ENCODE measurements at places on chromosomes 3 and 15.
A peak's percentile ranks its signal among the peaks of the same experiment; 100 is the strongest.

- DNase-seq = no peak
Measured at GRCh38 chr3:25281041-25281731, 146.9 kb upstream of the RARB start.

- no peak for DNase-seq
Measured at GRCh38 chr3:159895430-159895829, 93.2 kb upstream of the IL12A start.

GRCh38 chr3:59611649-59612443 is 562.0 kb upstream of the CFAP20DC start:
- no peak for DNase-seq

- no peak for DNase-seq
Measured at GRCh38 chr3:64021922-64022321, 1.4 kb downstream of the PSMD6 start.

GRCh38 chr15:79168922-79169456 is 78.4 kb upstream of the RASGRF1 start:
- no peak for DNase-seq

DNA sequence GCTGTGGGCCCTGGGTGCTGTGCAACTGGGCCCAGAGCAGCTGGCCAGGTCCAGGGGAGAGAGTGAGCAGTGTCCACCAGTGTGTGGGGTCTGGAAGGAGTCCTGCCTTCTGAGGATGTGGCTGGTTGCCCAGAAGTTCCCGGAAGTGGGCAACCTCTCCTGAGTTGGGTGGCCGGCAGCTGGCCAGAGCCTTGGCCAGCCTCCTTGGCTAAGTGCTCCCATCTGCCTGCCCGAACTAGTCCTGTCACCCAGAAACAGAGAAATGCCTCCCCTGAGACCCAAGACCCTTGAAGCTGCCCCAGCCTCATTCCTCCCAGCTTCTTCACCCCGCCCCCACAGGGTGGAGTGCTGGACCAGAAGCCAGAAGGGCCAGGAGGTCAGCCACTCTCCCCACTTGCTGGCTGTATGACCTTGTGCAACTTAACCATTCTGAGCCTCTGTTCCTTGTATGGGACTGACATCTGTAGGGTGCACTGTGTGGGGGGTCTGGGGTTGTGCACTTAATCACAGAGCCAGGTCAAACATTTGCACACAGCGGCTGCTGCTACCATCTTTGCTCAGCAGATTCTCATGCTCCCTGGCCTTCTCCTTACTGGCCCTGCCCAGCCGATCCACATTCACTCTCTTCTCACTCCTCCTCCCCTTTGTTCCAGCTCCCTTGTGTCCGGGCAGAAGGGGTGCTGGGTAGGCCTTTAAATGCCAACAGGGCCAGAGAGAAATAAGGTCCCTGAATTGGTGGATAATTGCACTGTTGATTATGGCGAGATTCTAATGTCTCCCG is 7.5 kb upstream of the ALAS1 start:
- no peak for DNase-seq

DNA sequence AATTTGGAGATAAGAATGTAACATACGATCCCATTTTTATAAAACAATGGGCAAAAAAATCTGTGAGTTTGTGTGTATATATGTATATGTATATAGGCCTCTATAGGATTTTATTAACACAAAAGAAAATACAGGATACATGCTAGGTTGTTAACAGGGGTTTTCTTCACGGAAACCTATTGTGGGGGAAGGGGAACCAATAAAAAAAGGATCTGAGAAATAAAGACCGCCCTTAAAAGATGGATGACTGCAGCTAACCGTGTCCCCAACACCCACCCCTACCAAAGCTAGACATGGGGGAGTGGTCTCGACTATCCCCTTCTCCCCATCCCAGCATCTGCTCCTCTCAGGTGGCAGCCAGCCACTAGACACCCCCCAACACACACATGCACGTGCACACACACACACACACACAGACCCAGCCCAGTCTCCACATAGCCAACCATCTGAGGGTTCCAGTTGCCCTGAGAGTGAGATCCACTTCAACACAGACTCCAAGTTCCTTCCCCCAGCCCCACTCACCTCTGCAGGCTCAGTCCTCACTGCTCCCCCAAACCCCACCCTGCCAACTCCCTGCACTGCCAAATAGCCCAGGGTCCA is 132.9 kb downstream of the TPRA1 start:
- DNase-seq = no peak

GRCh38 chr3:187920913-187921312 is 175.6 kb upstream of the BCL6 start:
- no peak for DNase-seq

DNA sequence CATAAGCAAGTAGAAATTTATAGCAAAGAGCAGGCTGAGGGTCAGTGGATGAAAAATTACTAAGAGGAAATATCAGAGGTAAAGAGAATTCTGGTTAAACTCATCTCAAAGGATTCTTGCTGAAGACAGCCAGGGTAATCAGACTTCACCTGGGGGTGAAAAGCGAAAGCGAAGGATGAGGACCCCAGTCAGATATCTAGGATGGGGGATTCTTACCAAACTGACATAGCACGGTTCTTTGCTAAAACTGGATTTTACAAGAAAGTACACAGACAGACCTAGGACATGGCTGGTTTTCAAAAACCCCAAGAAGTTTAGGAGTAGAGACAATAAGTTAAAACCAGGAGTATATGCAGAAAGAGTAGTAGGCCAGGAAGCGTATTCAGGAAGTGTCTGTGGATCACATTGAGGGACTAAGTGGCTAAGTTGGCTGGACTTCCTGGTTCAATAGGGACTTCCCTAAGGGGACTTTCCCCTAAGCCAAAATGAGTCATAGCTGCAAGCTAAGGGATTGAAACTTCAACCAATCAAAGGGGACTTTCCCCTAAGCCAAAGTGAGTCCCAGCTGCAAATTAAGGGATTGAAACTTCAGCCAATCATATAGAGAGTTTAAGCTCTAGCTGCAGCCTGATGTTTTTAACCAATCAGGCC is 2.4 kb upstream of the CFAP91 start:
- peak; percentile 67 for DNase-seq

DNA sequence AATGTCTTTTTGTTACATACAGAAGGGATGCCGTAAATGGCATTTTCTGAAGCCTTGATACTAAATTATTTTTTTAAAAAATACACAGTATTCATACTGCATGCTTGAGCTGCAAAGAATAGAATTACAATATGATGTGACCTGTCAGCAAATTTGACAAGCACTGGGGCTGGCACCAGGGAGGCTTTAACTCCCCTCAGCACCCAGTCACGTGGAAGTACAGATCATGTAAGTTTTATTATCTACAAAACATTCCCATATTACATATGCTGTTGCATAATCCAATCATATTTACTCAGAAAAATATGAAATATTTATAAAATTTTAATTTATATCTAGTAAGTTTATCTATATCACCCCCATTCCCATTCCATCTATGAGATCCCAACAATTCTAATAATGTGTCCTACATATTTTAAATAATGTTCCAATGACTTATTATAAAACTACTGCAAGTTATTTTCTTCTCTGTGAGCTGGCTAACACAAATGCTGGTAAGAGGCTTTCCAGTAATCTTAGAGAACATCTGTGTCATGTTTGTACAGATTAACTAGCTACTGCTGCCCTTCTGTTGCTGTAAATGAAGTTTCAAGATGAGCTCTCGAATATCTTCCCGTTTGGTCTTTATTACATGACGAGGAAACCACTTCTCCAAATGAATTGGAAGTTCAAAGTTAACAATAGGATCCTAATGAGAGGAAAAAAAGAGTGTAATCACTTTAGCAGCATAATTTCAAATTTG is 5.2 kb upstream of the IMPG2 start:
- DNase-seq = no peak

GRCh38 chr15:69729167-69729748 is 276.6 kb downstream of the RPLP1 start:
- peak; percentile 55 for DNase-seq

- DNase-seq = no peak
Measured at GRCh38 chr3:73236867-73237266, 175.4 kb downstream of the EBLN2 start.

- no peak for DNase-seq
Measured at GRCh38 chr3:22862111-22862510, 341.0 kb upstream of the UBE2E2 start.

- DNase-seq = no peak
Measured at GRCh38 chr15:40245666-40246450, 7.0 kb downstream of the PAK6 start.

GRCh38 chr15:37204692-37205091 is 104.3 kb upstream of the MEIS2 start:
- DNase-seq = no peak

- no peak for DNase-seq
Measured at GRCh38 chr3:189838291-189838690, 207.1 kb downstream of the TP63 start.

DNA sequence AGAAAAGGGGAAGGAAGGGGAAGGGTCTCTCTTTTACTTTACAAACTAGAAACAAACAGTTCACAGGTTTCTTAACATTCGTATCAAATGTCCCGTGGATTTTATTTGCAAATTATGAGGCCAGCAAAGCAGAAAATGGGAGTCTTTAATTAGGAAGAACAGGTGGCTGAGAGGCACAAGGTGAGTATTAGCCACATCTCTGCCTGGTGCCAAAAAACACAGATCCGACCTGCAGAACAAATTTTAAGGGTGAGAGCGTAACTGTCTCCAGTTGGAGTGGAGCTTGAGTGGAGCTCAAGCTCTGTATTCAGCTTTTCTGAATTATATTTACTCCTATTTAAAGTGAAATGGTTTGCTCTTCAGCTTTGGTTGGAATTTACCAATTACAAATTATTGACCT is 1004.9 kb downstream of the FHIT start:
- DNase-seq = no peak

GRCh38 chr3:194974468-194975135 is 288.9 kb downstream of the FAM43A start:
- no peak for DNase-seq

GRCh38 chr15:75578173-75578947 is 755 bp downstream of the PTPN9 start:
- DNase-seq = no peak

DNA sequence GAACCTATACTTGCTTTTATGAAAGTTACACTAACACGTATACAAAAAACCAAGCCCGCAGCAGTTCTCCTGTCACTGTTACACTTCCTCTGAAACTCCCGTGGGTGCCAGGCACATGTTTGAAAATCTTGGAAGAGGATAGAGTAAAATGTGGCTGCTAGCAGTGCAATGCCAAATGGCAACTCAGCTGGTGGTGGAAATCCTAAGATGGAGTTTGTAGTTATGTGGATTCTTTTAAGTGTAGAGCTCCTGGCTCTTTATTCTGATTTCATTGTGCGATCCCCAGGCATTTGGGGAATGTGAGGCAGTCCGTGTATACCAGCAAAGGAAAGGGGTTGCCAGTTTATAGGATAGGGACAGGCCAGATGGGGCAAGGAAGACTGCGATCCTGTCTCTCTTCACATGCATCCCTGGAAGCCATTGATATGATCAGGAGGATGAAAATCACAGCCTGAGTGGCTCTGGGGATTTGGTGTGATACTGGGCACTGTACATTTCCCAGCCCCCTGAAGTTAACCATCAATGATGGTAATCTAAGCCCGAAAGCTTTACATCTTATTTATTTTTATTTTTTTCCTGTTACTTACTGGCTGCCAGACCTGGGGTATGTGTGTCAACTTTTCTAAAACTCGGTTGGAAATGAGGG is 1.1 kb downstream of the STAC start:
- DNase-seq = no peak

- no peak for DNase-seq
Measured at GRCh38 chr3:31785734-31786133, 195.3 kb downstream of the OSBPL10 start.

DNA sequence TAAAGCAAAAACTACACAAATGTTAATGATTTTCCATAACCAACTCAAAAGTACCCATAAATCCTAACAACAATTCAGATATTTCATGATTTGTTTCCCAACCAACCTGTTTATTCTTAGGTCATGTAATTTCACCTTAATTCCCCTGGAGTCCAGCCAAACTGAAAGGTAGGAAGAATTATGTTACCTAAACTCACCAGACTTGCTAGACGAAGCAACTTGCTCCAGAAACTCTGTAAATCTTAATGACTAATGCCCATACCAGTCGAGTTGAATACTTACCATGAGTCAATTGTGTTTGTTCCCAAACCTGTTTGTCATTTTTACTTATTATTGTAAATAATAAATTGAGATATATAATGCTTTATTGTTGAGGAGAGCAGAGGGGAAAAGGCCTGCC is 1030.0 kb downstream of the TBL1XR1 start:
- DNase-seq = no peak

- no peak for DNase-seq
Measured at GRCh38 chr3:120163026-120163425, 68.8 kb upstream of the GSK3B start.

GRCh38 chr3:69462826-69463100 is 76.9 kb upstream of the FRMD4B start:
- no peak for DNase-seq

- no peak for DNase-seq
Measured at GRCh38 chr3:122890077-122890719, 95.3 kb downstream of the SLC49A4 start.

DNA sequence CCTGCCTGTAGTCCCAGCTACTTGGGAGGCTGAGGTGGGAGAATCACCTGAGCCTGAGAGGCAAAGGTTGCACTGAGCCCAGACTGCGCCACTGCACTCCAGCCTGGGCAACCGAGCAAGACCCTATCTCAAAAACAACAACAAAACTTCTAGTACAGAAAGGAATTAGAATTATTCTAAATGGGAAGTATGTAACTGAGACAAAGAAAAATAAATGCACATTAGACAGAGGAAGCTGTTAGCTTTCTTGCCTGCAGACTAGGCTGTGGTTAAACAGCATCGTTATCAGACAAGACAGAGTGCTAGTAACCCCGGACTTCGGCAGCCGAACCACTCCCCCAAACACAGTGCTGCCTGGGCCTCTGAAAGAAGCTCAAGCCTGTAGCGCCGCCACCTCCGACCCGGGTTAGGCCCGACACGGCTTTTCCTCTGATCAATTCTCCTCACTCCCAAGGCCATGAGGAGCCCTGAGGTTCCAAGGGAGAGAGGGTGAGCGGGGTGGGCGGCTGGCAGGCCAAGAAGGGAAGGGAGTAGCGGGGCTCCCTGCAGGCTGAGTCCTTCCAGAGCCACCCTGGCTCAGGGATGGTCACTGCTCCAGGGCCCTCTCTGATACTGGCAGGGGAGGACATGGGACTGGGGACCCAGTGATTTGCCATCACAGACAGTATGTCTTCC is 44.8 kb upstream of the MUC4 start:
- DNase-seq = no peak

DNA sequence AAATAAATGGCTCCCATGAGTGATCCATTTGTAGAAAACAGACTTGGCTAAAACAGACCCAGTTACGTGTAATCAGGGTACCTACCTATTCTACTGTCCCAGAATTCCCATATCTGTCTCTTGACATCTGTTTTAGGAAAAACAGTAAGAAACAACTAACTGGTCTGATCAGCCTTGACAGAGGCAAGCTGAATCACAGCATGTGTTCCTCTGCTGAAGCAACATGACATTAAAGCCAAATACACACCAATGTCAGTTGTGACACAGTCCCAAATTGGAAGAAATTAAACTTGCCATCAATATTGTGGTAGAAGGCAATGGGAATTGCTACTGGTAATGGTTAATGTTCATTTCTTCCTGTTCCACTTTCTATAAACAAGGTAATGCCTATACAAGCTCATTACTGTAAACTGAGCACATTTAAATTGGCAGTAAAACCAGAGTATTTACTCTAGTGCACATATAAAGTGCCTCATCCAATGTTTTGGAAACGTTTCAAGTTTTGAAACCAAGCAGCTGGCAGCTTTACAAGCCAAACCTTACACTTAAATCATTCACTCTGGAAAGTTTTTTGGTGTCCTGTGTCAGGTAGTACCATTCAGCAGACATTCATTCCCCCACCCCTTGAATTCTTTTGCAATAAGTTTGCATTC is 27.0 kb downstream of the ALDH1A2 start:
- no peak for DNase-seq

- no peak for DNase-seq
Measured at GRCh38 chr3:118782755-118783202, 251.9 kb downstream of the IGSF11 start.
